CD4-positive, alpha-beta T cell (primary cell): ENCODE measurements at places on chromosomes 5 and 9. TPM values are rescaled to one million over a fixed set of nuclear protein-coding genes. Genes with fewer than 3 reads are reported as not detected.

SLC2A8 gene
- total RNA-seq, result 1.8 TPM

POLR3G gene
- 2.3 TPM for total RNA-seq

DNA sequence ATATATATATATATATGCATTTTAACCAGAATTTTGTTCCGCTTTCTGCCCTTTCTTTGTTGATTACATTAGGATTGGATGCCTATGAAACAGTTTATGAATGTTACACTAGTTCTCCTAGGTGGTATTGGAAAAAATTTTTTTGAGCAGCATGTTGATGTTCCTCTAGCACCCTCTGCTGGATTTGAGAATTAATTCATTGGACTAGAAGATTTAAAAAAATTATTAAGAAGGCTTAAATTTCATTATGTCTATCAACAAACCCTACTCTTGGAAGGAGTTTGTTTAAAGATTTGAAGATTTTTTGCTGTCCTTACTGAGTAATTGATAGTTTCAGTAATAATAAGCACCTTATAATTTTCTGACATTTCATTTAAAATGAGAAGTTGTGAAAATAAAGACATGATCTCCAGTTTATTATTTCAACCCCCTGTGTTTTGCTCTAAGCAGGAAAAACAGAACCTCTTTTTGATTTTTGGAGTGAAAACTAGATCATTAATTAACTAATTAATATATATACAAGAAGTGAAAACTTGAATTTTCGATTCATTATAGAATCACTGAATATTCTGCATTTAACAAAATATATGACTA is 89.6 kb downstream of the CCDC171 start:
- no peaks in the 10 kb centered on the region for H3K27me3 ChIP-seq
- no peak overlapping the region for H3K4me3 ChIP-seq
- no peak overlapping the region for H3K27ac ChIP-seq
- no peaks in the 10 kb centered on the region for H3K4me1 ChIP-seq
- peak; percentile 25 for DNase-seq

DNA sequence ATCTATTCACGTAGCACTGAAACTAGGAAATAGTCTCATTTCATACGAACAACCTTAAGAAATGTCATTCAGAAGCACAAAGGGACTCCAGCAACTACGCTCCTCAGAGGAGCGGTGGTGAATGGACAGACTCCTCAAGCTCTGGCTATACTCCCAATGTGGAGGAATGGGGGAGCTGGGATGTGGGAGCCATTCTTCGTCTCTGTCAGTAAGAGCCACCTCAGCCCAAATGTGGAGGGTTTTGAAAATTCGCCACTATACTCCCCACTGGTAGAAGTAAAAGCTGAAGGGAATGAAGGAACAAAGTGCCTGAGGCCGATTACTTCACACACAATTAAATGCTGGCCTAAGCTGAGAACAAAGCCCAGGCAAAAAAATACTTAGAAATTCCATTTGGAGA is 96.3 kb downstream of the ADAMTS12 start:
- no peak overlapping the region for H3K27ac ChIP-seq
- no peaks in the 10 kb centered on the region for H3K27me3 ChIP-seq
- no peaks in the 10 kb centered on the region for H3K4me1 ChIP-seq
- H3K36me3 ChIP-seq, result no peaks in the 10 kb centered on the region

- H3K4me3 ChIP-seq, result no peak overlapping the region
- peaks cover 72% of the 10 kb centered on the region for H3K36me3 ChIP-seq
- H3K27ac ChIP-seq, result no peak overlapping the region
- H3K27me3 ChIP-seq, result no peaks in the 10 kb centered on the region
- no peaks in the 10 kb centered on the region for H3K4me1 ChIP-seq
- no peak for DNase-seq
These were observed 9.3 kb upstream of the RBM22 start for GRCh38 chr5:150710165-150710564.

GRCh38 chr5:116847960-116848359 is 273.3 kb upstream of the SEMA6A start:
- DNase-seq, result no peak
- H3K27ac ChIP-seq, result no peak overlapping the region
- no peaks in the 10 kb centered on the region for H3K36me3 ChIP-seq
- no peaks in the 10 kb centered on the region for H3K27me3 ChIP-seq

DNA sequence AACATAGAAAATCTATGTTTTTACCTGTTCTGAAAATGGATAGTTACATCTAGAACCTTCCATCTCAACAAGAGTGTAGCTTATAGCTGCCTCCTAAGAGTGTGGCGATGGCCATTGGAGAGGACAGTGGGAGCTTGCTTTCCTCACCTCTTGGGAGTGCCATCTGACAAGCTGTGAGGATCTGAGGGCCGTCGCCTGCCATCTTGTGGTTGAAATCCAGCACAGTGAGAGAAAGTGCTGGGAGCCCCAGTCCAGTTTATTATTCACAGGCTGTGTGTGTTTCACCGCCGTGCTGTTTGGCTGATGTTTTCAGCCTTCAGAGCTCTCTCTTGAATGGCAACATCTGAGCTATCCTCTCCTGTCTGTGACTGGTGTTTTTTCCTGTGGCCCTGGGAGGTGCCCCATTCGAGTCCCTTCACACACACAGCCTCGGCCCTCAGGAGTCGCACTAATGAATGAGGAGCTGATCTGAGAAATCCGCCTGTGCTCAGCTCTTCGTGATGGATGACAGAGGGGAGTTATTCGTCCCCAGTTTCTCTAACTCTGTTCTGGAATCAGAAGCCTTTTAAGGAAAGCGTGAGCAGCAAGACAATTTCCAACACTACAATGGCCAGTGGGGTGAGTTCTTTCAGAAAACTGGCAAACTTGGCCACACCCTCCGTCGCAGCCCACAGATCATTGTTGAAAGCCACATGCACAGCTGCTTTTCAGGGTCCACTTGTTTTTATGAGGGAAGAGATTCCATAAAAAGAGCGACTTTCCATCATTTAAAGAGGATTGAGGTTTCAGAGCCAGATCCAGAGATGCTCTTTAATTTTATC is 170.3 kb downstream of the PDZD2 start:
- H3K27me3 ChIP-seq, result no peaks in the 10 kb centered on the region
- no peaks in the 10 kb centered on the region for H3K4me1 ChIP-seq
- no peak overlapping the region for H3K27ac ChIP-seq
- DNase-seq, result peak; percentile 34
